HEK293T (cell line): ENCODE measurements at places on chromosomes 5 and 9.

GRCh38 chr5:35159370-35159742, 70.9 kb downstream of the PRLR start:
- no peak for DNase-seq

DNA sequence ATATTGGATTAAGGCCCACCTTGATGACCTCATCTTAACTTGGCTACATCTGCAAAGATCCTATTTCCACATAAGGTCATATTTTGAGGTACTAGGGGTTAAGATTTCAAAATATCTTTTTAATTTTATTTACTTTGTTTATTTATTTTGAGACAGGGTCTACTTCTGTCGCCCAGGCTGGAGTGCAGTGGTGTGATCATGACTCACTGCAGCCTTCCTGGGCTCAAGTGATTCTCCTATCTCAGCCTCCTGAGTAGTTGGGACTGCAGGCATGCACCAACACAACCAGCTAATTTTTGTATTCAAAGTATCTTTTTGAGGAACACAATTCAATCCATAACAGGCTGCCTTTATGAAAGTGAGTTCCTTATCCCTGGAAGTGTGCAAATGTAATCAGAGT, 212.3 kb downstream of the PALM2AKAP2 start:
- DNase-seq, result no peak

GRCh38 chr5:1654786-1655495, 131.2 kb upstream of the LPCAT1 start:
- no peak for DNase-seq

DNA sequence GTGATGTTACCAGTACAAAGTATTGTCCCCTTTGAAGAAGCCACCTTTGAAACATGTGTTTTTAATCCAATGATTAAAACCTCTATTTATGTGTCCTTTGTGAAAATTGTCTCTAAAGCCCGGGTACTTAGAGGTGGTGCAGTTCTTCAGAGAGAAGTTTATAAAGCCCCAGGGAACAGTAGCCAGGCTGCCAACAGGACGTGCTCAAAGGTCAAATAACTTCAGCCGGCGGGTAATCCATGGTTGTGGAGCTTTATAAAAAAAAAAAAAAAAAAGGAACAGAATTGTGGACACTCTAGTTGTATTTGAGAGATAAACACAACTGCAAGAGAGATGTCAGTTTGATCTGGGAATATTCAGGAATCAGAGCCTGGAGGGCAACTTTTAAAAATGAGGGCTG, 57.9 kb upstream of the CTNND2 start:
- no peak for DNase-seq

GRCh38 chr5:77423022-77423750, 68.9 kb downstream of the WDR41 start:
- DNase-seq, result no peak

GRCh38 chr5:129496864-129497595, 36.9 kb downstream of the ADAMTS19 start:
- DNase-seq, result no peak
